Esophagus muscularis mucosa (tissue), 4 donors: ENCODE measurements at places on chromosomes 3 and 15. TPM values are rescaled to one million over a fixed set of nuclear protein-coding genes. Genes with fewer than 3 reads are reported as not detected.

Gene MUSTN1
- 11.4 TPM for total RNA-seq

Gene ST6GAL1
- 27.5 TPM for total RNA-seq

Gene CCR5
- total RNA-seq: 0.39 TPM

Gene SEMA6D
- 3.8 TPM for total RNA-seq

Gene EAF1
- total RNA-seq: 12.0 TPM

Gene A4GNT
- not detected for total RNA-seq

Gene PLSCR2
- total RNA-seq: 0.69 TPM

Gene DNAH12
- total RNA-seq: 0.39 TPM

Gene SPATA12
- total RNA-seq: 0.13 TPM

Gene POLQ
- total RNA-seq: 0.17 TPM

Gene IL17RD
- total RNA-seq: 6.1 TPM

Gene HES1
- total RNA-seq: 12.0 TPM

Gene C3orf70
- 34.9 TPM for total RNA-seq

Gene GUCA1C
- total RNA-seq: not detected

Gene CCR2
- total RNA-seq: 3.3 TPM

Gene EIF1B
- total RNA-seq: 32.5 TPM

Gene ADGRG7
- not detected for total RNA-seq

Gene OR5K3
- total RNA-seq: not detected

Gene CPA3
- total RNA-seq: 49.9 TPM

Gene SHC4
- 2.2 TPM for total RNA-seq

Gene SNTN
- total RNA-seq: not detected

Gene EIF4E3
- 36.2 TPM for total RNA-seq

Gene ACKR2
- 15.9 TPM for total RNA-seq

Gene SH3GL3
- total RNA-seq: not detected

Gene ADAMTS9
- total RNA-seq: 56.5 TPM

Gene ZNF445
- 10.2 TPM for total RNA-seq

Gene PLA2G4D
- total RNA-seq: not detected

Gene SOX2
- 3.1 TPM for total RNA-seq

Gene GOLGA6L7
- not detected for total RNA-seq

Gene CCR3
- total RNA-seq: not detected

Gene APOD
- 547 TPM for total RNA-seq

Gene C2CD4A
- not detected for total RNA-seq

Gene EFCAB12
- not detected for total RNA-seq

Gene LRRC31
- total RNA-seq: not detected

Gene SGO1
- 0.34 TPM for total RNA-seq

Gene CCDC54
- not detected for total RNA-seq

Gene GPR62
- total RNA-seq: 0.19 TPM

Gene SNUPN
- total RNA-seq: 16.6 TPM

Gene STARD5
- 3.7 TPM for total RNA-seq

Gene DUT
- total RNA-seq: 95.3 TPM

Gene ABHD14A
- 22.3 TPM for total RNA-seq

Gene WDR53
- total RNA-seq: 5.0 TPM

Gene SEMA3G
- 7.1 TPM for total RNA-seq

Gene SLC22A14
- not detected for total RNA-seq

Gene KCNMB3
- 2.5 TPM for total RNA-seq

Gene C3orf85
- total RNA-seq: not detected

Gene ATP2B2
- 0.75 TPM for total RNA-seq
